ENCODE measurements at places on chromosomes 13 and 19.

DNA sequence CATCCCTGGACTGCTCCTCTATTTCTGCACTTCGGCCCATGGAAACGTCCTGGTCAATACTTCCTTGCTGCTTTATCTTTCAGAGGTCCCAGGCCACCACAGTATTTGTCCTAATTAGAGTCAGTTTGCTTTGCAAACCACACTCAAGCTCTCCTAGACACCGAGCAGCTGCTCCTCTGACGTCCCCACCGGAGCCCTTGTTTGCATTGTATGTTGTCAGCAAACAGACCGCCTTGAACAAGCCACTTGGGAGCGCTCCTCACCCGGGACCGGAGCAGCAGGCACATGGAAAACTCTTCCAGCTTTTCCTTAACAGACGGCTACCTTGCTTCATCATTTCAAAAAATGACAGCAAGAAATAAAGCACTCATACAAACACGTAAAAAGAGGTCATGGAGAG is 51.5 kb upstream of the GTF3A start:
- peak; percentile 65 for DNase-seq

GRCh38 chr19:50007947-50008346 is 17.2 kb downstream of the VRK3 start:
- no peak for DNase-seq

- DNase-seq: no peak
Measured at GRCh38 chr19:55459950-55460657, 1.3 kb downstream of the ISOC2 start.

- DNase-seq: no peak
Measured at GRCh38 chr19:1438933-1439354, 748 bp downstream of the RPS15 start.

DNA sequence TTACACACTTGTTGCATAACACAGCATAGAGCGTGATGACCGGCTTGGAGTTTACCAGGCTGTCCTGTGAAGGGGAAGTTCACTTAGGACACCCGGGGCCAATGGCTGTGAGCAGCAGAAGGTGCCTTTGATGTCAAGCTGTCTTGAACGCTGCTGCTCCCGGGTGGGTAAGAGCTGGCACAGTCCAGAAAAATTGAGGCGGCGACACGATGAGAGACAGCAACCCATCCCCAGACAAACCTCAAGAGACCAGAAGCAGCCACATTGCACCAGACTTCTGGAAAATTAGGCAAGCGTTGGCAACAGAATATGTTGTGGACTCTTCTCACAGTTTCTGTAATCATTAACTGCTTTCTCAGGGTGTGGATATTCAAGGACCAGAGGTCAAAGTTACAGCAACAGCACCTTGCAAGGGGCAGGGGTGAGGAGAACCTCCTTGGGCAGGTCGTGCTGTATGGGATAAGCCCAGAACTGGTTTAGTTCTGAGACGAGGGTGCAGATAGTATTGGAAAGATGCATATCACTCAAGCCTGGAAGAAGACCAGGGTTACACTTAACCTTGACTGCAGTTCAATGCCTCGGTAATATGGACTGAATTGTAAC is 10.1 kb downstream of the NFILZ start:
- no peak for DNase-seq

DNA sequence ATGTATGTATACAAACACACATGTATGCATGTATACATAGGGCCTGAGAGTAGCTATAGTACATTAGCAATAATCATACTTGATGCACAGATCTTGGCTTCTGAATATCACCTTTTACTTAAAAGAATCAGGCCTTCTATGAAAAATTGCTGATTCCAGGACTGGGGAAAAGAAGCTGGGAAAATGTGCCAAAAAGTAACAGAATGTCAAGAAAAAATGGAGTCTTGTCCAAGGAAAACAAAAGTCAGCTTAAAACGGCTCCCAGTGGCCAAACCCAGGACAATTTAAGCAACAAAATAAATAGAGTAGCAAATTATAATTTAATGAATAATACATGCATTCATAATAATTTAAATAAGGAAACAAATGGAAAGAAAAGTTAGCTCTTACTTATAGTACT is 2104.9 kb downstream of the PCDH9 start:
- DNase-seq: no peak

- no peak for DNase-seq
Measured at GRCh38 chr19:3198901-3199700, 13.4 kb downstream of the NCLN start.

GRCh38 chr13:41837629-41838028 is 123.3 kb downstream of the VWA8 start:
- DNase-seq: no peak

DNA sequence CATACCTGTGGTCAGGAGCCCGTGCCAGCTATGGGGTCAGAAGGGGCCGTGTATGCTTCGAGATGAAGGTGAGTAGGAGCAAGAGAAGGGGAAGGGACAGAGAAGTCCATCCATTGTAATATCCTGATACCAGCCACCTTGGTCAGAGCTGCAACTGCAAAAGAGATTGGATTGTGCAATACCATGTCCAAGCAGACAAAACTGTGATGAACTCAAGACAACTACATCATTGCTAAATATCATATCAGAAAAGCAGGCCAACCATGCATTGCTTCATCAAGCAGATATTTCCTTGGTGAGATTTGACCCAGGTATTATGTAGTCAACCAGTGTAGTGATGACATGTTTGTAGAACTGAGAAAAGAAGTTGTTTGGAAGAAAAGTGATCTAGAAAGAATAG is 12.1 kb downstream of the HNRNPUL1 start:
- DNase-seq: no peak

DNA sequence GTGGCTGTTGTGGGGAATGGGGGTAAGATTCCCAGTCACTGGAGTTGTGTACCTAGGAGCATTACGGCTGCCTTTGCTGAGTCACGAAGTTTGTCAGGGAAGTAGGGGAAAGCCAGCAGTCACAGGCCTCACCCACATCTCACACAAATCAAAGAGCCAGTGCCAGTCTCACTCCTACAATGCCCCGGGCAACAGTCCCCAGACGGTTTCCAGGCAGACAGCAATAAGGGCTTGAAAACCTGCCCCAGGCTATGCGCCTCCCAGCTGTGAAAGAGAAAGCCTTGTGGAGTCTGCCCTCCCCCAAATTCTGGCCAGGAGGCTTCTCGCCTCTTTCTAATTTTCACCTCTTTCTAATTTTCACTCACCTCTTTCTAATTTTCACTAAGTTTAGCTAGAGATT is 142.3 kb upstream of the EDNRB start:
- DNase-seq: no peak

- DNase-seq: no peak
Measured at GRCh38 chr19:20472854-20473253, 92.7 kb downstream of the ZNF737 start.

- DNase-seq: peak; percentile 36
Measured at GRCh38 chr13:41222259-41222852, 28.0 kb upstream of the KBTBD7 start.

GRCh38 chr13:114339857-114340534 is 25.7 kb downstream of the CHAMP1 start:
- DNase-seq: peak; percentile 79

- no peak for DNase-seq
Measured at GRCh38 chr19:36030264-36031148, 2.2 kb downstream of the CLIP3 start.

GRCh38 chr13:103514619-103515018 is 448.4 kb upstream of the SLC10A2 start:
- no peak for DNase-seq

GRCh38 chr19:38547421-38547820 is 70.3 kb downstream of the MAP4K1 start:
- DNase-seq: no peak

- DNase-seq: no peak
Measured at GRCh38 chr19:34838248-34838647, 65.2 kb upstream of the ZNF599 start.

DNA sequence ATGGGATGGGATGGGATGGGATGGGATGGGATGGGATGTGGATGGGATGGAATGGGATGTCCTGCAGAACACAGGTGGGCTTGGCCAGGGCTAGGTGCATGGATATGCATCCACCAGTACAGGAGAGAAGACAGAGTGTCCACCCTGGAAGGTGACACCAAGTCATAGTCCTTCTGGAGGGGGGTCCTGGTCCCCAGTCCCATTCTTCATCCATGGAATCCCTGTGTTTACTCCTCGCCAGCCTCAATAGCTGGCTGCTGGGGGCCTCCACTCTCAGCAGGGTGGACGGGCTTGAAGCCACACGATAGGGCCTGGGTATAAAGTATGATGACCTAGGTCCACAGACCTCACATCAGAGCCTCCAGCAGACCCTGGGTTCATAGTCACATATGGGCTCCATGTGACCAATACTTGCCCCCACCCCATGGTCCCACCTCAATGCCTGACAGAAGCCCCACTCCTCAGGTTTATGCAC is 40.1 kb downstream of the RFX2 start:
- no peak for DNase-seq

DNA sequence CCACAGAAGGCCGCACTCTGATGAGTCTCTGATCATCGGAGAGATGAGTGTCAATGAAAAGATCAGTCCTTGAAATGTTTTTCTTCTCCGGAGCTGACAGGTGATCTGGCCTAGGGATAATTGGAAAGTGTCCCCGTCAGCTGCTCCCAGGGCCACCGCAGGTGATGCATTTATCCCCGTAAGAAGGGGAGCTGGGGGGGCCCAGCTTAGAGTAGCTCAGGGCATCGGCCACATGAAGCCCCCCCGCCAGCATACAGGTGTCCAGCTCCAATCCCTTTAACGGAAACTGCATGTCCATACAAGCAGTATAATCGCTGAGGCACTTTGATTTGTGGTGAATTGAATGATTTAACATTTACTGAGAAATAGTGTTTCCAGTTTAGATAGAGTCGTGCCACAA is 27.7 kb downstream of the ATP4B start:
- no peak for DNase-seq

DNA sequence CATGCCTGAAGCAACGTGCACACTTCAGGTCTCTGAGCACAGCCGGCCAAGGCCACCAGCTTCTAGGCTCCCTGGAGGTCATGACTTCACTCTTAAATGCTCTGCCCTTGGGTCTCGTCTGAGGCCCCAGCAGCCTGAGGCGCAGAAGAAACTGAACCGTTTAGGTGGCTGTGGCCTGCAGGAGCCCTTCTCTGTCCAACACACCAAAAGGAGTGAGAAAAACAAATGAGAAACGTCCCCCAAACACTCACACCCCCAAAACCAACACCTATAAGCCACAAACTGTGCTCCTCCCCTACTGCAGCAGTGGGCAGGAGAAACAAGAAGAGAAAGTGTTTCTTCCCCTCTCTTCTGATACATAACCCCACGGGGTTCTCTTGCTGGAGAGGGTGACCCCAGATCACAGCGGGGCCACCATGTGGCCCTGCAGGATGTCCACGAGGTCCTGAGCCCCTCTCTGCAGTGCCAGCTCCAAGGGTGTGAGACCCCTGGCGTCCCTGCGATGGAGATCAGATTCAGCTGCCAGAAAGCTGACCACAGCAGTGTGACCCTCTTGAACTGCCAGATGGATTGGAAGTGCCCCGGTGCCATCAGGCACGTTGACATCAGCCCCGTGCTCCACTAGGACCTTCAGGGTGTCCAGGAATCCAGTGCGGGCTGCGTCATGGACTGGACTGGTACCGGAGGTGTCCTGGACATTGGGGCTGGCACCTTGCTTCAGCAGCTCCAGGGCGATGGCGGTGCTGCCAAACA is 1.0 kb upstream of the KRI1 start:
- DNase-seq: no peak

All from NCI-H1105 treated with DMSO at 0.1 percent for 48 hours (cell line).